Fibroblast of lung (primary cell): ENCODE measurements at places on chromosomes 5 and 9. TPM values are rescaled to one million over a fixed set of nuclear protein-coding genes. Genes with fewer than 3 reads are reported as not detected.

Gene CANX
- 518 and 589 TPM in 2 replicates for total RNA-seq

- no peaks in the 10 kb centered on the region for H3K4me1 ChIP-seq
- H3K4me3 ChIP-seq = no peak overlapping the region
- H3K27ac ChIP-seq = no peak overlapping the region
- H3K36me3 ChIP-seq = no peaks in the 10 kb centered on the region
- no peaks in the 10 kb centered on the region for H3K27me3 ChIP-seq
- no peak for DNase-seq
Observed at GRCh38 chr5:10199692-10200091, 50.0 kb downstream of the ATPSCKMT start.

DNA sequence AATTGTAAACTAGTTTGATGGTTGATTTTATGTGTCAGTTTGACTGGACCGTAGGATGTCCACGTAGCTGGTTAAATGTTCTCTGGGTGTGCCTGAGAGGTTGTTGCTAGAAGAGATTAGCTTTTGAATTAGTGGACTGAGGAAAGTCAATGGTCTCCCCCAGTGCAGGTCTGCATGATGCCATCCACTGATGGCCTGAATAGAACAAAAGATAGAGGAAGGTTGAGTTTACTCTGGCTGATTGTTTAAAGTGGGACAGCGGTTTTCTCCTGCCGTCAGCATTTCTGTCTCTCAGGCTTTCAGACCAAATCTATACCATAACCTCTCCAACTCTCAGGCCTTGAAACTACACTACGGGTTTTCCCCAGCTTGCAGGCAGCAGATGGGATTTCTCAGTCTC, 899.2 kb upstream of the WWC1 start:
- H3K4me1 ChIP-seq = no peaks in the 10 kb centered on the region
- no peaks in the 10 kb centered on the region for H3K27me3 ChIP-seq
- H3K4me3 ChIP-seq = no peak overlapping the region
- H3K27ac ChIP-seq = no peak overlapping the region

- no peak overlapping the region for H3K4me3 ChIP-seq
- peaks cover 2% of the 10 kb centered on the region for H3K4me1 ChIP-seq
- H3K36me3 ChIP-seq = no peaks in the 10 kb centered on the region
Observed at GRCh38 chr5:116577064-116577788, 2.6 kb upstream of the SEMA6A start.

DNA sequence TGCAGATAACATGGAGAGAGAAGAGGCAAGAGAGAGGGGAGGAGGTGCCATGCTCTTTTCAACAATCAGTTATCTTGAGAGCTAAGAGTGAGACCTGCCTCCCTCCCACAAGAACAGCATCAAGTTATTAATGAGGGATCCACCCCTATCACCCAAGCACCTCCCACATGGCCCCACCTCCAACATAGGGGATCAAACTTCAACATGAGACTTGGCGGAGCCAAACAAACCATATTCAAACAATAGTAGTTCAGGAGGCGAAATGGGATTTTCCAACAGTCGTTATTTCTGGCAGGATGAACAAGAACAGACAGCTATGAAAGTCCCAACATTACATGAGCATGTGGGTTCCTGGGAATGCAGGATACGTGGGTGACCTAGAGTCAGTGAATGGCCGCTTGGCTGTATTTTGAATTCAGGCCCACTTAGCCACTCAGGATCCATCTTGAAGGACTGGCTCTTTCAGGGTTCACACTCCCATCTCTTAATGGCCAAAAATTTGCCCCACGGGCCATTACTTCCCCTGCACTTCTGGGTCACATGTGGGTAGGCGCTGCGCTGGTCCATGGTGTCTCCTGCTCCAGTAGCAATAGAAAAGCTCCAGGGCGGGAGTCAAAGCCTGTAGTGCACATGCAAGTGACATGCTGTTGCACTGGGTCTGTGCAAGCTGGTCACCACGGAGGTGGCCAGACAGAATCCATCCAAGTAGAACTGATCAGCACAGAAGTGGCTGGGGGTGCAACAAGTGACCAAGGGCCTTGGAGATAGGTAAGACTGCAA, 7.1 kb upstream of the FAF2 start:
- H3K27ac ChIP-seq = no peak overlapping the region
- peaks cover 2% of the 10 kb centered on the region for H3K4me1 ChIP-seq
- DNase-seq = peak; percentile 25
- no peak overlapping the region for H3K4me3 ChIP-seq
- H3K27me3 ChIP-seq = no peaks in the 10 kb centered on the region
- H3K36me3 ChIP-seq = no peaks in the 10 kb centered on the region

Gene TMEM215
- total RNA-seq = not detected in 2 replicates

Gene SPATA9
- total RNA-seq = 0.51 and 0.66 TPM in 2 replicates

Gene PCDHGA11
- total RNA-seq = 5.9 and 8.6 TPM in 2 replicates

DNA sequence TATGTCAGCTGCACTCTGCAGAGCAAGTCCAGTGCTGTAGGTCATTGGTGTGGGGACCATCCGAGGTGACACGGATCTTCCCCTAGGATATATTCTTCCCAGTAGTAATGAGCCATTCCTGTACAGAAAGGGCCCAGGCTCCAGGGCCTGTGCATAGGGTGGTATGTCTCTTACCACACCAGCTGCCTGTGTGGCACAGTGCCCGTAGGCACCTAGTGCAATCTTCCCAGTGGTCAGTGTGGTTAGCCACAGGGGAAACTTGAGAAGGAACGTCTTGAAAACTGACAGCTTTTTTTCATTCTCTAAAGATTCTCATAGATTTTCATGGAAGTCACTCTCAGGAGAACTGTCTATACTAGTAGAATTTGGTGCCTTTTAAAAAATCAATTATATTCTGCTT, 39.8 kb downstream of the CYSTM1 start:
- H3K4me3 ChIP-seq = no peak overlapping the region
- DNase-seq = peak; percentile 87
- H3K36me3 ChIP-seq = no peaks in the 10 kb centered on the region
- H3K27ac ChIP-seq = no peak overlapping the region

DNA sequence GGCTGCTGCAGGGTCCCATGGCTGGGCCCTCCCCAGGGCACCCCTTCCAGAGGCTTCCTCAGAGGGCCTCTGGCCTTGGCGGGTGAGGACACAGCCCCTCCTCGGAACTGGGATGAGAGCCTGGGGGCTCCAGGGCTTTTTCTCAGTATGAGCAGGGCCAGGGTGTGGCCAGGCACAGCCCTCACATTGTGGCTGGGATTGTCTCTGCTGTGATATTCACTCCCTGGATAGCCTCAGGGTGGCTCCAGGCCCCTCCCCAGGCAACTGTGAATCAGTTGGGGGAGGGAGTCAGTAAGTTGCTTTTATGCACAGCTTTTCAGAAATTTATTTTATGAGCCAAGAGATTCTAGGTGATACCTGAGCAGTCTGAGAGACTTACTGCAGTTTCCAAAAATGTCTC, 135.7 kb downstream of the CACNA1B start:
- H3K27ac ChIP-seq = no peak overlapping the region
- no peaks in the 10 kb centered on the region for H3K36me3 ChIP-seq
- DNase-seq = no peak
- no peaks in the 10 kb centered on the region for H3K27me3 ChIP-seq
- H3K4me3 ChIP-seq = no peak overlapping the region

Gene IL33
- total RNA-seq = 1.3 and 19.3 TPM in 2 replicates

Gene CEP78
- total RNA-seq = 10.0 and 10.4 TPM in 2 replicates
